HT-29 (cell line): ENCODE measurements at places on chromosomes 5 and 9.
A peak's percentile ranks its signal among the peaks of the same experiment; 100 is the strongest.

- DNase-seq: no peak
Measured at GRCh38 chr9:36150574-36151315, 14.2 kb downstream of the GLIPR2 start.

- no peak for DNase-seq
Measured at GRCh38 chr9:113524468-113524867, 60.9 kb downstream of the RGS3 start.

DNA sequence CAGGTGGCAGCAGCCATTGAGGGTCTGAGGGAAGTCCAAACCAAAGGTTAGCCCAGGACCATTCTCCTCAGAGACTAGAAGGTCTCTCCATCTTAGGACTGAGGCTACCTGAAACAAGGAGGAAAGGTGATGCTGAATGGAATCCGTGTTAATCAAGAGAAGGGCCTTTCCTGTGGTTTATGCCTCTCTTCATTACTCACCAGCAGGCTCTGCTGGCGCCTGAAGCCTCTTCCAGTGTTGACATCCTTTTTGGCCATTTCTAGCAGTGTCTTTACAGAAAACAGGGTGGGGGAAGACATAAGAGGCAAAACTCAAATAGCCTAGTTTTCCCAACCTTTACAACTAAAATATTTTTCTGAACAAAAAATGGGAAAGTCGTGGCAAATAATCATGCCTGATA, 98.0 kb downstream of the ENC1 start:
- DNase-seq: peak; percentile 17

DNA sequence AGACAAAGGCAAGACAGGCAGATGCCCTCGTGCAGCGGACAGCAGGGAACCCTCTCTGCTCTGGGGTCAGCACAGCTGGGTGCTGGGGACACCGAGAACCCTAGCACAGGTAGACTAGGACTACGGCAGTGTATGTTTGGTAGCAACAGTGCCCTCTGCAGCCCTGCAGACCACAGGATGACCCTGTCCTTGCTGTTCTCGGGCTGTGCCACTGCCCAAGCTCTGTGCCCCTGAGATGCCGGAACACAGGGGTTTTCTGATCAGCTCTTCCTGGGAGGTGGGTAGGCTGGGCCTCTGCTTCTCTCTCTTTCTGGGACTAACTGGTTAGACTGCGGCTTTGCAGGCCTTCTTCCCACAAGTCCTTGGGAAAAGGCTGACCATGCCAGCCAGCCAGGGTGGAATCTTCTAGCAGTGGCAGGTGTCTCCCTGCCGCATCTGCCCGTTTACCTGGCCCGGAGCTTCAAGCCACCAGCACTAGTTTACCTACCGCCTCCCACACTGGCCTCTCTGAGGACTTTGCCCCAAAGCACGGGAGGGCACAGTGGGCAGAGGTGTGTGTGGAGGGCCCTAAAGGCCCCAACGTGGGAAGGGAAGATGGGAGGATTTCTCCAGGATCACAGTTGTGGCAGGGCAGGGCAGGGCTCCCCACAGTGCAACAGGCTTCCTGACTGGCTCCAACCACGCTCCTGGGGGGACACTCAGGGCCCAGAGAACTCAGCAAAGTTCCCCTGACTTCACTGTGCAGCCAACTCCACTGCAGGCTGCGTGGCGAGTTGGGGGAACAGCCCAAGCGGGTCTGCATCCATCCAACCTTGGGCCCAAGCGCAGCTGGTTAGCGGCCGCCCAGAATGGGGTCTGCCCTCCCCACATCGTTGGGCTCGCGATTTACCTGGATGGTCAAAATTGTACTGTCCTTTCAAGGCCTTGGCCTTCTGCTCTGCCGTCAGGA, 1.2 kb downstream of the UCK1 start:
- no peak for DNase-seq

- DNase-seq: no peak
Measured at GRCh38 chr5:146620031-146620668, 104.2 kb upstream of the GPR151 start.

GRCh38 chr5:96714951-96715451, 52.8 kb downstream of the CAST start:
- peak; percentile 93 for DNase-seq

- no peak for DNase-seq
Measured at GRCh38 chr5:149181732-149182131, 40.4 kb downstream of the ABLIM3 start.

DNA sequence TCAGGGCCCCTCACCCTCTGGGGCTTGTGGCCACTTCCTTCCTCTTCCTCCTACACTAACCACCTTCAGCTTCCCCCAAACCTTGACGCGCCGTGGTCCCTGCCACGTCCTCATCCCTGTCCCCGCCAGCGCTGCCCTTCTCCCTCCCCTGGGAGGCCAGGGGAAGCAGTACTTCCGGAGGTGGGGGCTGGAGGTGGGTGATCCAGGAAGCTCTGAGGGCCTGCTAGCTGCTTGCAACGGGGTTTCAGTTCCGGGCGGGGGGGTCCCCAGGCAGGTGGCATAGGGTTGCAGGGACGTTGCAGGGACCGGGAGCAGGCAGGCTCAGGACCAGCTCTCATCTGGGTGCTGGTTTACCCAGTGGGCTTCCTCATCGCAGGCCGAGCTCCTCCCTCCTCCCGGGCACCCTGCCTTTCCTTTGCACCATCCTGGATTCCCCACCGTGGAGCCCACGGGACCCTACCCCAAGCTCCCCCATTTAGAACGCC, 70.0 kb downstream of the RXRA start:
- DNase-seq: no peak

GRCh38 chr5:177183142-177183541, 49.6 kb downstream of the NSD1 start:
- no peak for DNase-seq

- DNase-seq: peak; percentile 3
Measured at GRCh38 chr5:112649882-112650281, 87.8 kb upstream of the APC start.

- no peak for DNase-seq
Measured at GRCh38 chr5:125011014-125011413, 264.6 kb upstream of the ZNF608 start.

- no peak for DNase-seq
Measured at GRCh38 chr5:91206734-91207133, 176.4 kb downstream of the ARRDC3 start.
